ENCODE measurements at places on chromosomes 16 and 17.

- peak overlapping the region; percentile 20 for H3K27ac ChIP-seq
- H3K36me3 ChIP-seq, result peaks cover 46% of the 10 kb centered on the region
- H3K4me1 ChIP-seq, result peaks cover 13% of the 10 kb centered on the region
- peak; percentile 89 for DNase-seq
- H3K27me3 ChIP-seq, result no peaks in the 10 kb centered on the region
Observed at GRCh38 chr17:28760601-28761562, 17.1 kb downstream of the TRAF4 start.

GRCh38 chr17:601926-602303, 112.7 kb downstream of the VPS53 start:
- H3K27ac ChIP-seq, result peak overlapping the region; percentile 68
- H3K4me1 ChIP-seq, result peaks cover 25% of the 10 kb centered on the region
- DNase-seq, result no peak
- H3K36me3 ChIP-seq, result peaks cover 28% of the 10 kb centered on the region

DNA sequence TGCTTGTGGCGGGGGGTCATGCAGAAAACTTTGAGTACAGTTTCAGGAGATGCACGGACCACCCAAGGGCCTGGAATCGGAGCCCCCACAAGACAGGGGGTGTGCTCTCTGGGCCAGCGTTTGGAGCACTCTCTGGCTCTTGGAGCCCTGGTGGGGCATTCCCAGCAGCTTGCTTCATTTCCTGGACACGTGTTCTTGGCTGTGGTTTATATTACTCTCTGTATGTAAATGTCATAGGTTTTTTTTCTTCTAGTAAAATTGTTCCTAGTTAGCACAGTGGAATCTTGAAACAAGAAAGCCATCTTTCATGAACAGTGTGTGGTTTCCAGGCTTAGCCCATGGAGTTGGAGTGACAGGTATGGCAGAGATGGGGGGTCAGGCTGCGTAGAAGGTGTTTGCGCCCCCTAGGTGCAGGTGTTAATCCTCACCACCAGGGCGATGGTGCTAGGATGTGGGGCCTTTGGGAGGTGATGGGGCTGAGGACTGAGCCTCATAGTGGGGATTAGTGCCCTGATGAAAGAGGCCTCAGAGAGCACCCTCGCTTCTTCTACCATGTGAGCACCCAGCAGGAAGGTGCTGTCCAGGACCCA, 79.8 kb downstream of the JPH3 start:
- no peak overlapping the region for H3K4me3 ChIP-seq
- peaks cover 7% of the 10 kb centered on the region for H3K27me3 ChIP-seq

DNA sequence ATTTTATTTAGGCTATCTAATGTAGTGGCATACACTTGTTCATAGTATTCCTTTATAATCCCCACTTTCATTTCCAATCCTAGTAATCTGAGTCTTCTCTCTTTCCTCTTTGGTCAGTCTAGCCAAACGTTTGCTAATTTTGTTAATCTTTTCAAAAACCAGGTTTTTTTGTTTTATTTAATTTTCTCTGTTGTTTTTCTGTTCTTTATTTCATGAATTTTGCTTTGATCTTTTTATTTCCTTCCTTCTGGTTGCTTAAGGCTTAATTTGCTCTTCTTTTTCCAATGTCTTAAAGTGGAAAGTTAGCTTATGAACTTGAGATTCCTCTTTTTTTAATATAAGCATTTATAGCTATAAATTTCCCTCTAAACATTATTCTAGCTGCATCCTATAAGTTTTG, 68.9 kb downstream of the NACA2 start:
- no peak for DNase-seq
- no peak overlapping the region for H3K27ac ChIP-seq
- H3K4me3 ChIP-seq, result no peak overlapping the region
- H3K36me3 ChIP-seq, result no peaks in the 10 kb centered on the region

DNA sequence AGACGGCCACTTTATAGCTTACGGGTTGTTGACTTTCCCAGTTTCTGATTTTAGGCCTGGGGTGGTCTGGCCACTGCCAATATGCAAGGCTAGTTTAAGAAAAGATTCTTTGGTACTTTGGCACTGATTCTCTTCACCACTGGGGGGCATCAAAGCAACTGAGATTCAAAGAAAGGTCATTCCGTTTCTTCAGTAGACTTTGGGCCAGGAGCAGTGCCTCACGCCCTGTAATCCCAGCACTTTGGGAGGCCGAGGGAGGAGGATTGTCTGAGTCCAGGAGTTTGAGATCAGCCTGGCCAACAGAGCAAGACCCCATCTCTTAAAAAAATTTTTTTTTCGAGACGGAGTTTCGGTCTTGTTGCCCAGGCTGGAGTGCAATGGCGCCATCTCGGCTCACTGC, 53.0 kb downstream of the RPA1 start:
- H3K27me3 ChIP-seq, result no peaks in the 10 kb centered on the region
- H3K4me1 ChIP-seq, result no peaks in the 10 kb centered on the region
- peaks cover 97% of the 10 kb centered on the region for H3K36me3 ChIP-seq
- no peak for DNase-seq

GRCh38 chr17:2710803-2711607, 559 bp downstream of the CLUH start:
- peak overlapping the region; percentile 91 for H3K27ac ChIP-seq
- peak overlapping the region; percentile 82 for H3K4me3 ChIP-seq
- H3K27me3 ChIP-seq, result no peaks in the 10 kb centered on the region

DNA sequence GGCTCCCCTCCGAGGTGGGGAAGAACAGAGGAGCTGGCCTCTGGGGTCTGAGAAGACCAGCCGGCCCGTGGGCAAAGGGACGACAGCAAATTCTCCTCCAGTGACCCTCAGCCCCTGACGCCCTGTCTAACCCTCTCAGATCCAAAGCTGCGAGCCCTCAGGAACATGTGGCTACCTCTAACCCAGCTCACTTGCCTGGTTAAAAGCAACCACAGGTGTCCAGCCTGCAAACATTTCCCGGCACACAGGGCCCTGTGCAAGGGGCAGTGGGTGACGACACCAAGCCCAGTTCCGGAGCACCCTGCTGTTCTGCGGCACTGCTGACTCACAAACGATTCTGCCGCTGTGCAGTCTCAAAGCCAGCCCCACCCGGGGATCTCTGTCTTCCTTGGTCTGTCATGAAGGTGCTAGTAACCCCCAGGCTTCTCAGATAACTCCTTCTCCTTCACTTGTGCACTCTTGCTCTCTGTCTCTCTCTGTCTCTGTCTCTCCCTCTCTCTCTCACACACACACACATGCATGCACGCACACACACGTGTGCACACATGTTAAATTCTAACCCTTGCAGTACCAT, 23.0 kb downstream of the WNT3 start:
- no peak overlapping the region for H3K4me3 ChIP-seq
- H3K27me3 ChIP-seq, result peaks cover 3% of the 10 kb centered on the region
- H3K4me1 ChIP-seq, result no peaks in the 10 kb centered on the region
- no peaks in the 10 kb centered on the region for H3K36me3 ChIP-seq
- no peak for DNase-seq
- H3K27ac ChIP-seq, result no peak overlapping the region

DNA sequence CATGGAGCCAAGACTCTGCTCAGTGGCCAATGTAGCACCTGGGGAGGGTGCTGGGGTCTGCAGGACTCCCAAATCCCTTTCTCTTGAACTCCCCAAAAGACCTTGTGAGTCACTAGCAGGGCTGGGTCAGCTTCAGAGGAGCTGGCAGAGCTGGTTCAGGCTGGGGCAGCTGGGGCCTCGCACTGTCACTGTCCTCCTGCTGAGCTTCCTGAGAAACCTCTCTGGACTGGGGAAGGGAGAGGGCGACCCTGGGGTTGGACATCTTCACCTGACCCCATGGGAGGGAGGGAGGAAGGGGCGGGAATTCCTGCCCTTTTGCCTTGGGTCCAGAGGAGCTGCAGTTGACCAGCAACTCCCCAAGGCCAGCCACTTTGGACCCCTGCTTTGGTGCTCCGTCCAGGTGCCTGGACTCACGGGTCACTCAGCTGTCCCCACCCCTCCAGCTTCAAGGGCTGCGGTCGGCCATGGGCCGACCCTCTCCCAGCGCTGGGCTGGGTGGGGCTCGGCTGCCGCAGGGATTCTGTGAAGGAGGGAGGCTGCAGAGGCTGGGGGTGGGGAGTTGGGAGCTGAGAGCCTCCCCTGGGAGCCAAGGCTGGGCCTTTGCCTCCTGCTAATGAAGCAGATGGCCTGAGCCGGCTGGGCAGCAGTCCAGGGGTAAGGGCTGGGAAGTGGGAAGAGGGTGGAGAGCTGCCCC, 9.2 kb downstream of the FMNL1 start:
- H3K4me1 ChIP-seq, result peaks cover 15% of the 10 kb centered on the region
- H3K27ac ChIP-seq, result no peak overlapping the region
- no peak overlapping the region for H3K4me3 ChIP-seq

DNA sequence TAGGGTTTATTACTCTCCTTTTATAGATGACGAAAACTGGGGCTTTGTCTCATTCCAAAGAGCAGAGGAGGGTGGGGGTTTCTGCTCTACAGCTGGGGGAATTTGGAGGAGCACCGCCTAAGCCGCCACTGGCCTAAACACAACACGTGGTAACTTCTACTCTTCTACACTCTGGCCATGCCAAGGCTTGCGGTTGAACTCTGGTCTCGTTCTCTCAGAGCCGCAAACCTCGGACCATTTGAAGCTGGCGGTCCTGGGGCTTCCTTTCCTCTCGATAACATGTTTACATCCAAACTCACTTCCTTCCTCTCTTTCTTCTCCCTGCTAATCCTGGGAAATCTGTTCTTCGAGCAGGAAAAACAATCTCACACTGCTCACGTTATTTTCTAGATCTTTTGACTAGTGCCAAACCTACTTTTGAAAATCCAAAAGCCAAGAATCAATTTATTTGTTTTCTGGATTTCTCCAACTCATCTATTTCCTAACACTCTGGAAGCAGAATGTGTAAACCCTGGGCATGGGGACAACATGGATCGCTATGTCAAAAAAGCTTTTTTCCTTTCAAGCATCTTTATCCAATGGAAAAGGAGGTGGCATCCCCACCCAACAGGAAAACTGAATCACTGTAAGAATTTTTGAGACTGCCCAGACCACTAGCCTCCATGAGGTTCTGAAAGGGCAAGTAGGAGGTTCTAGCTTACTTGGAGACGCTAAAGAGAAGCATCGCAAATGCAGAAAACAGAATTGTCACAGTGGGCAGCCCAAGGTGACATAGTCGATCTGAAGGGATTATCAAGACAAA, 13.6 kb upstream of the EEF2K start:
- H3K27me3 ChIP-seq, result no peaks in the 10 kb centered on the region
- peak overlapping the region; percentile 84 for H3K4me3 ChIP-seq
- peak overlapping the region; percentile 90 for H3K27ac ChIP-seq
- peak; percentile 92 for DNase-seq
- no peaks in the 10 kb centered on the region for H3K36me3 ChIP-seq

DNA sequence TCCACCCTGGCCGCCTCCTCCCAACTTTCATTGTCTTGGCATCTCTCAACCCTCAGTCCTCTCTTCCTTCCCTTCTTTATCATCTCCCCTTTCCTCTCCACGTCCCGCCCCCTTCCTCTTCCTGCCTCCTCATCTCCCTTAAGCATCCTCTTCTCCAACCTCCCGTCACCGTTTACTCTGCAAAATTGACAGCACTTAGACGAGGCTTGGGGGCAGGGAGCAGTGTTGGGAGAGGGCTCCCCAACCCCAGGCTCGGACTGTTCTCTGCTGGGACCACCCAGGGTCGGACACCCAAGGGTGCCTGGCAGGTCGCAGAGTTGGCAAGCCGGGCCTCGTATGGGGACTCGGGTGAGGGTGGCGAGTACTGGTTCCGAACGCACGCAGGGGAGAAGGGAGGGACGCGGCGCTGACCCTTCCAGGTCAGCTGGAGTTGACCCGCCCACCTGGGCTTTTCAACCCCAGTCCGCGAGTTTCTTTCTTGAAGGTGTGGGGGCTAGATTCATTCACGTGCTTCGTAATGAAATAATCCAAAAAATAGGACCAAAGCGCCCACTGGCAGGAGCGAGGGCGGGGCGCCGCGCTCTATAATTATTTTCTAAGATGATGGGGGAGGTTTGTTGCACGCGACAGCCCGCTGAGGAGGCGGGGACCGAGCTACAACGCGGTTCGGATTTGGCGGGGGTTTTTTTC, 775 bp upstream of the PAGR1 start:
- H3K27me3 ChIP-seq, result no peaks in the 10 kb centered on the region
- peaks cover 32% of the 10 kb centered on the region for H3K4me1 ChIP-seq
- peak overlapping the region; percentile 97 for H3K27ac ChIP-seq
- H3K4me3 ChIP-seq, result peak overlapping the region; percentile 90

DNA sequence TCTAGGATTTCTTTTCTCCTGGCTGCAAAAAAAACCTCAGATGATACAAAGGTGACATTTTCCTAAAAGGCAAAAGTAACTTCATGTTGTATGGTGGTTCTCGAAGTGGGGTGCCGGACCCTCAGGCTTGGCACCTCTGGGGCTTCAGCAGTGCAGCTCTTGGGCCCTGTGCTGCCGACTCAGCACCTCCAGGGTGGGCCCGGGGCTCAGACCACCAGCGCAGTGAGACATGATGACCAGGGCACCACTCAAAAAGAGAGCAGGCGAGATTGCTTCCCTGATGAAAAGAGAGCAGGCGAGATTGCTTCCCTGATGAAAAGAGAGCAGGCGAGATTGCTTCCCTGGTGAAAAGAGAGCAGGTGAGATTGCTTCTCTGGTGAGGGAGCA, 98.7 kb upstream of the ZNF750 start:
- H3K4me1 ChIP-seq, result no peaks in the 10 kb centered on the region
- H3K27me3 ChIP-seq, result no peaks in the 10 kb centered on the region
- no peak overlapping the region for H3K27ac ChIP-seq
- no peak overlapping the region for H3K4me3 ChIP-seq

DNA sequence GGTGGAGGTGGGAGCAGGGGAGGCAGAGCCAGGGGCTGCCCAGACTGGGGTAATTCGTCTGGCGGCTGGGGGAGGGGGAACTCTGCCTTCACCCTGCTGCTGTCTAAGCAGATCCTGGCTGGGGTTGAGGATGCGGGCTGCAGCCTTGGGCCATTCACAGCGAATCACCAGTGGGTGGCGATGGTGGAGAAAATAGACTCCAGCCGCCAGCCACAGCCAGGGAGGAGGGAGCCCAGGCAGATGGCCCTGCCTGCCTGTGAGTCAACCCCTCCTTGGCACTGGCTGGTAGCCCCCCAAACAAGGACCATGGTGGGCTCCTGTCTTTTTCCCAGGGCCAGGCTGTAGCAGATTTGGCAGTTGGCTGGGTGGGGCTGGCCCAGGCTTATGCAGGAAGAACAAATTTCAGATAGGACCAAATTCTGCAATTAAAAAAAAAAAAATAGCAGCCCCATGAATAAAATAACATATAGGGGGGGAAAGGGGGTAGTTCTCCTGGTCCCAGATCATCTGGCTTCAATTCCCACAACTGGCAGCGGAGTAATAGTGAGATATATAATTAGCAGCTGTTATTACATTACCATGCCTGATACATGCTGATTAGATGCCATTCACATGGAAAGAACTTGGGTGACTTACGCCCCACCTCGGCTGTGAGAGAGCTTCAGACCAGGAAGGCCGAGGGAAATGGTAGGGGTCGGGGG, 41.5 kb upstream of the CDH5 start:
- peaks cover 2% of the 10 kb centered on the region for H3K27me3 ChIP-seq
- no peak for DNase-seq
- H3K4me1 ChIP-seq, result no peaks in the 10 kb centered on the region
- H3K27ac ChIP-seq, result no peak overlapping the region
- H3K36me3 ChIP-seq, result no peaks in the 10 kb centered on the region
- no peak overlapping the region for H3K4me3 ChIP-seq
